ENCODE measurements at places on chromosomes 2 and 18.

GRCh38 chr2:2563309-2563860, 232.3 kb upstream of the MYT1L start:
- DNase-seq, result no peak

DNA sequence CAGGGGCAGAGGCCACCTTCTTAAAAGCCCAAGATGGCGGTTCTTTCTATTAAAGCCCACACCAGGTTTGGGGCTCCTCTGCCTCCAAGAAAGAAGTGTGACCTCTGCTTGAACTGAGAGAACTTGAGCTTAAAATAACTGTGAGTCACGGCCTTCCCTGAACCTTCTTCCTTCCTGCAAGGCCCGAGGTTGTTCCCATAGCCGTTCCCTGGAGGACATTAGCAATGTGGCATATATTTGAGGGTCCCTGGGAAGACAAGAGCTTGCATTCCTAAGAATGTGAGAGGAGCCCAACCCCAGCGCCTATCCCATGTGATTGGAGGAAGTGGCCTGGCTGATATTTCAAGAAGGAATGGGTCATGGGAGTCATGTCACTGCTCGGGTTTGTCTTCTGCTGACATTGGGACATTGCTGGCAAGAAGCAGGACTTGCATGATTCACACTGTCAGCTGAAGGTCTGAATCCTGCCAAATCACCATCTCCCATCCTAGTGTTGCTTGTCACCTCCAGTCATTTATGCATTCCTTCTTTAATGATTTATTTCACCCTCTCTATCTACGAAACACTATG, 168.1 kb downstream of the TRIB2 start:
- no peak for DNase-seq

- no peak for DNase-seq
Measured at GRCh38 chr18:74731097-74731496, 133.4 kb downstream of the ZNF407 start.

- peak; percentile 82 for DNase-seq
Measured at GRCh38 chr2:196170213-196170605, 1.2 kb downstream of the STK17B start.

GRCh38 chr2:182117196-182117595, 131.5 kb downstream of the PPP1R1C start:
- DNase-seq, result no peak

GRCh38 chr2:220980966-220981675, 591.0 kb downstream of the EPHA4 start:
- DNase-seq, result no peak

DNA sequence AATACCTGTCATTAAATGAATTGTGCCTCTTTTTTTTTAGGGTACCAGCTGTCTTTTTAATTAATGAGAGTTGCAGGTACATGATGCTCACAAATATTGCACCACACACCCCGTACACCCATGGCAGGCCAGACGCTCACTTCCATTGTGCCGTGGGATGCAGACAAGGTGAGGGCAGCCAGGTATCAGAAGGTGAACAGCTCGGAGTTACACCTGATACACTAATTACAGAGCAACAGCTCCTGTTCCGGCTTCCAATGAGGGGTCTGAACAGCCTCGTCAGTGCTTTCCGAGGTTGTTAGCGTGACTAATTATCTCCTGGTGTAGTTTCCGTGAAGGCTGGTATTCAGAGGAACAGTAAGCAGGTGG, 442.8 kb downstream of the ZNF516 start:
- DNase-seq, result no peak

GRCh38 chr2:8144785-8145184, 537.1 kb upstream of the ID2 start:
- no peak for DNase-seq

DNA sequence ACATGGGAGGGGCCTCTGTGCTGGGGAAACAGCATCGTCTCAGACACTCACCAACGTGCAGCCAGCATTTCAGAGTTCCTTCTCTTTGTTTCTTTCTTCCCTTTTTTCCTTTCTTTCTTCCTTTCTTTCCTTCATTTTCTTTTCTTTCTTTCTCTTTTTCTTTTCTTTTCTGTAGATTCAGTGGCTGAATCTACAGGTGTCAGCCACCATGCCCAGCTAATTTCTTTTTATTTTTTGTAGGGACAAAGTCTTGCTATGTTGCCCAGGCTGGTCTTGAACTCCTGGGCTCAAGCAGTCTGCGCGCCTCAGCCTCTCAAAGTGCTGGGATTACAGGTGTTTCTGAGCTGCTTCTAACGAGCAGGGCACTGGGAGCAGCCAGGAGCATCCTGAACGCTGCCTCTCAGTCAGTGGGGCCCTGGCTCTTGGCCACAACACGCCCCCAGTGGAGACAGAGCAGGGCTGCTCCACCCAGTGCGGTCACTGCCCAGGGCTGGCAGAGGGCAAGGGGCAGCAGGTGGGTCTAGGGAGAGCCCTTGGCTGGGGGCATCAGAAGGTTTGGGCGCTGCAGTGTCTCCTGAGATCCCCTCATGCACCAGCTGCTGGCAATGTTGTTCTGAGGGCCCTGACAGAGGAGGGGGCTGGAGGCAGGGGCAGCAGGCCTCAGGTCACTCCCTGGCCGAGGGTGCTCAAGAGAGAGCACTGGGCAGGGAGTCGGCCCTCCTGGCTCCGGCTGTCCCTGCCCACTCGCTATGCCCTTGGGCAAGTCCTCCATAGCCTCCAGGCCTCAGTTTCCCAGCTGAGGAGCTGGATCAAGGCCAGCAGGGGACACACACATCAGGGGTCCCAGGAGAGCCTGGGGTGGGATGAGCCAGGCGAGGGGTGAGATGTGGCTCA, 4.7 kb upstream of the KLHL30 start:
- no peak for DNase-seq

DNA sequence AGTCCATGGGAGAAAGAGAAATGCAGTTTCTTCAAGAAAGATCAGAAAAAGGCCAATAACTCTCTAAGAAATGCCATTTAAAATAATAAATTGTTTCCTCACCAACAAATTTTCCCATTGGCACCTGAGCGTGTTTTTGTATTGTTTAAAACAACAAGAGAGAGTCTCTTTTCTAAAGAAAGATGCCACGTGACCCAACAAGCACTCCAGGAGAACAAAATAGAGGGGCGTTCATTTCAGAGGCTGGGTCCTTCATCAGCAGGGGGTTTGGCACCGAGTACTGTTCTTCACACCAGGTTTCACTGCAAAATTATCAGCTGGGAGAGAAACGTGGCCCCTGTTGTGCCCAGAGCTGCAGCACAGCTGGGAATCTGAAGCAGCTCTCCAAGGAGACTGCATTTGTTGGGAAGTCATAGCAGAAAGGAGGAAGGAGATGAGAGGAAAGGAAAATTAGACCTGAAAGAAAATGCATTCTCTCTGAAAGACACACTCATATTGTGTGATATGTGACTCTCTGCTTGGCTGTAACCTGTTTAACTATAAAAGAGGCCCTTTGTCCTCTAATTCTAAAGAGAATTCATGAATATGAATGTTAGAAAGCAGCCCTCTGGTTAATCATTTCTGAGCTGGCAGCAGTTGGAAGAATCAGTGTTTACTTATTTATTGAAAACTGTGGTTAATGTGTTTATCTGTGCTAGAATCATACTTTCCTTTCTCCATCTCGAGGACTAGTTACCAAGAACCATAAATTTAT, 205.3 kb upstream of the CDH20 start:
- DNase-seq, result no peak

DNA sequence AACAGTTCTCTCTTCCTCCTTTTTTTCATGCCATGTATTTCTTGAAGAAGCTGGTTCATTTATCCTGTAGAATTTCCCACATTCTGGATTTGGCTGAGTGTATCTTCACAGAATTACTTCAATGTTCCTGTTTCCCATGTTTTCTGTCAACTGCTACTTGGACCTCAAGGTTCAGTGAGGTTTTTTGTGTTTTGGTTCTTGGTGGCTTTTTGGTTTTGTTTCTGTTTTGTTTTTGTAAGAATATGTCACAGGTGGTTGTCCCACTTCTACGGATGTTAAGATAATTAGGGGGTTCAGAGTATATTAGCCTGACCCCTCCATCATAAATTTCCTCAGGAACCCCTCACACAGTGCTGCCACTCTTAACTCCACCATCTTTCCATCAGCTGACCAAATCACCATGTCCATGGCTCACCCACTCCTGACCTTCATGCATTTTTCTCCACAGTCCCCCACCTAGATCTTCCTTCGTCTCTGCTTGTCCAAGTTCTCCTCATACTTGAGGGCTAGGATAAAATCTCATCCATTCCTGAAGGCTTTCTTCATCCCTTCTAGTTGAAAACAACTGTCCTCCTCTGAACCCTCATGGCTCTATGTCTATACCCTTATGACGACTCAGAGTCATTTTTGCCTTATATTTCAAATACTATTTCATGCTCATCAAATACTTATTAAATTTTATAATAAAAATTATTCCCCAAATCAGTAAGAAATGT, 40.4 kb downstream of the PLEKHM3 start:
- DNase-seq, result no peak

- no peak for DNase-seq
Measured at GRCh38 chr2:171811245-171811628, 82.8 kb downstream of the SLC25A12 start.

DNA sequence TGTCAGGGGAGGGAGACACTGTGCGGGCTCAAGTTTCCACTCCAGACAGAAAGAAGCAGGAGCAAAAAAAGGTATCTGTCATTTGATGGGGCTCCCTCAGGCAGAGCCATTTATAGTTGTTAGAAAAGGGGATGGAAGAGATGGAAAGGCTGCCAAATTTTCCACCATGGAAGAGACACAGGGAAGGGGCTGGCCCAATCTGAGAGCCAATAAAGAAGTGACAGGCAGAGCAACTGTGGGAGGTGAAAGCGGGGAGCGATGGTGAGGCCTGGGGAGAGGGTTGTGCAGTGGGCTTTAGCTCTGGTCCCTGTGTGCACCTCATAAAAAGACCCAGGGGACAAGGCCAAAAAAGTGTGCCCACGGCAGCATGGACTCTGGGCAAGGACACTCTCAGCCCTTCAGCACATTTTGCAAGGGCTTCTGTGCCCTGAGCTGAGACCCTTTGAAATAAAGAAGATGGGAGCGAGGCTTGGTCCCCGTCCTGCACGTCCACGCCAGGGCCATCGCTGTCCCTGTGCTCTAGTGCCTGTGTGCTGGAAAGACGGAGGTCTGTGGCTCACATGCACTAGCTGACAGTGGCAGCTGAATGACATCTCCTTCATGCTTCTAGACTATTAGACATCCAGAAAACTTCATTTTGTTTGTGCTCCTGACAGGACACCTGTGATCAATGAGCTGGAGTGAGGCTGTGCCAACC, 456.7 kb upstream of the HS6ST1 start:
- peak; percentile 6 for DNase-seq

GRCh38 chr2:236177604-236177966, 9.4 kb upstream of the GBX2 start:
- no peak for DNase-seq

DNA sequence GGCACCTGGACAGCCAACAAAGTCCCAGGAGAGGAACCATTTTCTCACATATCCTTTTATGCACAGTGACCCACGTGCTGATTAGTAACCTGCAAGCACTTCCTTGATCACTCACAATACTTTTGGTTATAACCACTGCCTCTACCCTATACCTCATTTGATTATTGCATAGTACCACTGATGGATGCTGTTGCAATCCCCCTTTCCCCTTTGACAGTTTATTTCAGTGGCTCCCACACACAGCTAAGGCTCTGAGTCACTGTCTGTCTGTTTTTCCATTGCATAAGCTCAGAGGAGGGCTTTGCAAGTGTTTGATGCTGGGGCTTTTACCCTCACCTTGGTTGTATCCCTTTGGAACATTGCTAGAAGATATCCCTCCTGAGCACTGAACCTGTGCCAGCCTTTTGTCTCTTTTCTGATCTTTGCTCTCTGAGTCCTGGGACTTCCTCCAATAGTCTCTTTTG, 101.7 kb upstream of the RBBP8 start:
- DNase-seq, result no peak

GRCh38 chr18:3454365-3455089, 4.6 kb downstream of the TGIF1 start:
- DNase-seq, result peak; percentile 69

GRCh38 chr2:190887089-190887488, 6.5 kb downstream of the GLS start:
- no peak for DNase-seq

- no peak for DNase-seq
Measured at GRCh38 chr2:207304761-207305160, 139.0 kb upstream of the KLF7 start.

GRCh38 chr18:75293591-75293990, 83.0 kb downstream of the TSHZ1 start:
- no peak for DNase-seq

- no peak for DNase-seq
Measured at GRCh38 chr2:67039517-67040103, 357.5 kb upstream of the ETAA1 start.

GRCh38 chr2:132676999-132677398, 7.0 kb upstream of the LYPD1 start:
- no peak for DNase-seq

Data from CD4-positive, alpha-beta T cell treated with Interleukin-4 for 1 hour (primary cell).